Activated CD4-positive, alpha-beta T cell treated with anti-CD3 and anti-CD28 coated beads for 36 hours (primary cell): ENCODE measurements at places on chromosomes 1 and 21. TPM values are rescaled to one million over a fixed set of nuclear protein-coding genes. Genes with fewer than 3 reads are reported as not detected.

GSTM4 gene
- 18.1 TPM for total RNA-seq

SPATA45 gene
- not detected for total RNA-seq

DNA sequence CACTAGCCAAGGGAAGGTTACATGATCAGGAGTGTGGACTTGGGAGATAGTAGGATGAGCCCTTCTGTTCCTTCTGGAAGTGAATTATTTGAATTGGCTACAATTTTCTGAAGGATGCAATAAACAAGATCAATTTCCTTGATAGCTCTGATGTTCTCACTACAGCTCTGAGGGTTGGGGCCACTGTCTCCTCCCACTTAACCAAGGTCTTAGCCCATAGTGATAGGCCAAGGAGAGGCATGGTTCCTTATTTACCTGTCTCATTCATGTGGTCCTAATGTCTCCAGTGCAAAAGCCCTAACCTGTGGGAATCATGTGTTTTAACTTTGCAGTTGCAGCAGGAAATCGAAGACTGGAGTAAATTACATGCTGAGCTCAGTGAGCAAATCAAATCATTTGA lies 34.8 kb downstream of the MIA3 start:
- DNase-seq: no peak

- DNase-seq: no peak
Observed at GRCh38 chr1:23643736-23644554, 47.7 kb upstream of the RPL11 start.
